ENCODE measurements at places on chromosomes 4 and X.

- DNase-seq: no peak
Observed at GRCh38 chrX:44105228-44105913, 132.2 kb upstream of the NDP start.

- DNase-seq: no peak
Observed at GRCh38 chr4:40212674-40213527, 16.1 kb downstream of the RHOH start.

DNA sequence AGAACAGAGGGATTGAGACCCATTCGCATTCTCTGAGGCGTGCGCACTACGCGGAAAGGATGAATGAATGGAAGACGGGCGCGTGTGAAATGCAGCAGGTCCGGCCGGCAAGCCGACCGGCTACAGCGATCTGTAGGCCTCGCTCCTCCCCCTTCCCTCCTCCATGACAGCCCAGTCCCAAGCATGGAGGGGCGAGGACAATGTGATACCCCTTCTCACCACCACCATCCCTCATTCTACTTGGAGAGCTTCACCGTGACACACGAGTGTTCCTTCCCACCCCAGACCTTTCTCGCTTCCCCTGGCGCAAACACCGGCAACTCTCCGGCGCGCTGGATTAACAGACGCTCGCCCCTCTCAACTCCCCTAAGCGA, 815 bp downstream of the EIF4E start:
- peak; percentile 50 for DNase-seq

DNA sequence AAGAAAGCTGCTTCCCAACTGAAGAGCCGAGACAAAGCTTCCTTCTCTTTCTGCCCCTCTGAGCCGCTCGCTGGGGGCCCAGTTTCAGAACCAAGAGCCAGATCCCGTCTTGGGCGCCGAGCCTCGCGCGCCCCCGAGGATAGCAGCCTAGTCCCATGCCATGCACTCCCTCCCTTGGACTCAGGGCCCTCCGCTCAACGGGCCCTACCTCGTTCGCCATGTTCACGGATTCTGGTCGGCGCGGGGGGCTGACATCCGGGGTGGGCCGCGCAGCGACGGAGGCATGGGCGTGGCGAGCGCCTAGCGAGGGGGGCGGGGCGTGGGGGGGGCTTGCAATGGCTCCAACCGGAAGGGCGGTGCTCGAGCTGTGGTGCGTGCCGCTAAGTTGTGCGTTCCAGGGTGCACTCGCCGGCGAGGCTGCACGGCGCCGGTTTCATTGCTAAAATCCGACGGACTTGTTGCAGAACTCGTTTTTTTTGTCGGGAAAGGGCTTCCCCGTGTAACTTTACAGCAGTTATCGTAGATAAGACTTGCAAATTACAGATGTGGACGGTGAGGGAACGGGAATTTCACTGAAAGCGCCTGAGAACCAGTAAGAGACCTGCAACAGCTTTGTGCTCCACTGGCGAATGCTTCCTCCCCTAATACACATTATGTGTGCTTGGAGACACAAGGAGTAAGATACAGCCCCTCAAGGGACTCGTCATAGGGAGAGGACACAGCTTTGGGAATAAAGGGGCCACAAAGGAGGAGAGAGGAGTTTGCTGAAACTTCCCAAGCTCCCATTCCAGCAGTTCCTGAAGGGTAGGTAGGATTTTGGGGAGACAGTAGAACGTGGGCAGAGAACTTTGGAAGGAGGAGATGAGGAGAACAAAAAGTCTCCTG, at the start of gene ADH5:
ADH5 (minus strand) TSS at position 308 of the 885 bp plus-strand sequence; CDS start at position 220, 88 bp downstream.
- peak; percentile 38 for DNase-seq

- DNase-seq: no peak
Observed at GRCh38 chr4:183493246-183493645, 11.6 kb upstream of the ING2 start.

- no peak for DNase-seq
Observed at GRCh38 chrX:103823591-103823990, 8.5 kb downstream of the RAB9B start.

- DNase-seq: no peak
Observed at GRCh38 chrX:100994352-100995281, 25.1 kb downstream of the ARL13A start.

- no peak for DNase-seq
Observed at GRCh38 chr4:75723163-75724065, 963 bp upstream of the USO1 start.

DNA sequence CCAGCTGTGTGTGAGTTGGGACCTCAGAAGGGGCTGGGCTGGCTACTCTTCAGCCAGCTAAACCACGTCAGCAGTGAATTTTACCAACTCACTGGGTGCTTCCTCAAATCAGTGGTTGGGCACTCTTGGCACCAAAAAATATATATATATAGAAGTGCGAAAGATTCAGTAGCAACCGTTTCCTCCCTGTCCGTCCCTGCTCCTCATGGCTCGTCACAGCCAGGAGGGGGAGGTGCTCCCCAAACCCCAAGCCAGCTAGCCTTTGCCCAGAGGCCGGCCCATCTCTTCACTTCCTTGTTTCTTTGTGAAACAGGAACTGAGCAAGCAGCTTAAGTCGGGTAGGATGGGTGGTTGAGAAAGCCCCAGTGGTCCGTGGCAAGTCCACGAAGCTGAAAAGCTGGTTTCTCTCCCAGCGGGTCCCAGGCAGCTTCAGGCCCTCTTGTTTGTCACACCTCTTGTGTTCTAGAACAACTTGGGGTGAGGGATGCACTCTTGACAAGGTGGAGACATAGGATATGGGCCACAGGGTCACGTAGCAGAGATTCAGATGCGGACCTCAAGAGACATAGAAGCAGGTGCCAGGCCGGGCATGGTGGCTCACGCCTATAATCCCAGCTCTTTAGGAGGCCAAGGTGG, 6.8 kb upstream of the SASH3 start:
- DNase-seq: no peak

DNA sequence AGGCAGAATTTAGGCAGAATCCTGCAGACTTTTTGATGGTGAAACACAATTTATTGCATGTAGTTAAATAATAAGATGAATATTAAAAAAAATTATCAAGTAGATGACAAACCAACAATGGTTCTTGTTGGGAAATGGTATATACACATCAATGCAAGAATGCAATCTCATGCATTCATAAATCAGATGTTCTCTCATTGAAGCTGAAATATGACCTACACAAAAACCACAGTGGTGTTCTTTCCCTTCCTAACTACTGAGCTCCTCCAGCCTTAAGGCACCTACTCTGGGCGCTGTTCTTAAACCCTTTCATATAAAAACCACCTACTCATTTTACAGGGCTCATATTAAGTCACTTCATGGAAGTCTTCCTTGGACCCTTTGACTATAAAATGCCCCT, 64.1 kb downstream of the ANTXR2 start:
- DNase-seq: no peak

GRCh38 chr4:123488916-123489315, 92.3 kb downstream of the SPRY1 start:
- no peak for DNase-seq

Measured in iPS DF 19.7 (cell line).